ENCODE measurements at places on chromosomes 11 and 22.

- no peak for DNase-seq
Measured at GRCh38 chr11:134452026-134452837, 40.2 kb upstream of the B3GAT1 start.

GRCh38 chr22:17436981-17437412 is 67.7 kb downstream of the CECR2 start:
- no peak for DNase-seq

- DNase-seq = no peak
Measured at GRCh38 chr22:35322126-35322525, 22.4 kb downstream of the TOM1 start.

- no peak for DNase-seq
Measured at GRCh38 chr22:19887256-19887985, 32.7 kb upstream of the GNB1L start.

DNA sequence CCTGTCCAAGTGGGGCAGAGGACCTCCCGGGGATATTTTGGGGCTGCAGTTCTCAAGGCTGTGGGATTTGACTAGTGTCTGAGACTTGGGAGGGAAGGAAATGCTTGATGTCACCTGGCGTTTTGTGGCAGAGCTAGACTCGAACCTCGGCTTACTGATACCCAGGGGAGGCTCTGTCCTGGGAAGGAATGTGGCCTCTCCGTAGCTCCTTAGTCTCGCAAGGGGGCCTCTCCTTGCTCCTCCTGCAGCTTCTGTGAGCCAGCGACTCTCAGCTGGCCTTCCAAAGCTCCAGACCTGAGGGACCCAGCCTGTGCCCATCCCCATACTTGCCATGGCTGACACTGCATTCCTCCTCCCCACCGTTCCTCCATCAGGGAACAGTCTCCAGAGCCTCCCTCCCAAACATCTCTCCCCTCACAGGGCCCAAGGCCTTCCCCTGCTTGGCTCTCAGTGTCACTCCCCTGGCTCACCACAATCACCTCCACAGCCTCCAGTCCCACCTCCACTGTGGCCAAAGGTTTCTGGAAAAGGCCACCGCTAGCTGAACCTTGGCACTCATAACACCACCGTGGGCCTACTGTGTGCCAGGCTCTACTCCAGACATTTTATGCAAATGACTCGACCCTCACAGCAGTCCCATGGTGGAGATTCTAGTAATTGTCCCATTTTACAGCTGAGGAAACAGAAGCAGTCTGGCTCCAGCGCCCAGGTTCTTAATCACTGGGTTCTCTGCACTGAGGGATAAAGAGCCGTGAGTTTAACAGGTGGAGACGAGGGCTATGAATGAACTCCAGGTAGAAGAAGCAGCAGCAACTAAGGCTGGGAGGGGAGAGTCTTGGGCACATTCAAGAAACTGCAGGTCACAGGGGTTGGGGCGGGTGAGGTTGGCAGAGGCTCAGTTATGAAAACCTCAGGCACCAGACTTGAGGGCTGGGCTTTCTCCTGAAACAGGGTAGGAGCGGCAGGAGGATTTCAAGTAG is 12.1 kb downstream of the P2RY2 start:
- no peak for DNase-seq

GRCh38 chr11:33847251-33847650 is 44.6 kb downstream of the LMO2 start:
- DNase-seq = no peak

- DNase-seq = no peak
Measured at GRCh38 chr11:88105951-88106350, 69.3 kb downstream of the RAB38 start.

GRCh38 chr11:80031014-80031600 is 590.3 kb upstream of the TENM4 start:
- no peak for DNase-seq

Measured in SW 1271 (cell line).